ENCODE measurements at places on chromosomes 16 and 17.

DNA sequence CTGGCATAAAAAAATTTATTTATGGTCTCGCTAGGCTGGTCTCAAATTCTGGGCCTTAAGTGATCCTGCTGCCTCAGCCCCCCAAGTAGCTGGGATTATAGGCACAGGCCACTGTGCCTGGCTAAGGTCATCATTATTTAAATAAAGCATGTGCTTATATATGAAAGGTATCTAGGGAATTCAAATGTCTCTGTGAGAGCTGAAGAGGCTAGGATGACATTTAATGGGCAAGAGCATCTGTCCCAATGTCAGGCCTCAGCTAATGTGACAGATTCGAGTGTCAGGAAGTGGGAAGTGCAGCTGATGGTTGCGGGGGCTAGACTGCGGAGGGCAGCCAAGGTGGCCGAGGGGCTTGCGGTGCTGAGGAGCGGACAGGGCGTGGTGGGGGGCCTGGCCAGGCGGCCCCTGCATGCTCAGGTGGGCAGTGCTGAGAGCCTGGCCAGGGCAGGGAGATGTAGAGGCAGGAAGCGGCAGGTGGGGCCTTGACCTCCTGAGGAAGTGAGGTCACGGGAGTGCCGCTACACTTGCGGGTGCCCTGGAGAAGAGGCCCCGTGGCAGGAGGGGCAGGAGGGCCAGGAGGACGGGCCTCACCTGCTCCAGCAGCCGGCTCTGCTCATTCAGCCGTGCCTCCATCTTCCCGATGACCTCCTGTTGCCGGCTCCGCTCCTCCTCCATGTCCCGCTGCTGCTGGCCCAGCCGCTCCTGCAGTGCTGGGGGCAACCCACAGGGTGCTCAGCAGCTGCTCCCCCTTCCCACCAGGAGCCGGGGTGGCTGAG lies 12.6 kb upstream of the MRPL38 start:
- no peak for DNase-seq

GRCh38 chr16:87490096-87490798 lies 2.6 kb downstream of the ZCCHC14 start:
- no peak for DNase-seq

DNA sequence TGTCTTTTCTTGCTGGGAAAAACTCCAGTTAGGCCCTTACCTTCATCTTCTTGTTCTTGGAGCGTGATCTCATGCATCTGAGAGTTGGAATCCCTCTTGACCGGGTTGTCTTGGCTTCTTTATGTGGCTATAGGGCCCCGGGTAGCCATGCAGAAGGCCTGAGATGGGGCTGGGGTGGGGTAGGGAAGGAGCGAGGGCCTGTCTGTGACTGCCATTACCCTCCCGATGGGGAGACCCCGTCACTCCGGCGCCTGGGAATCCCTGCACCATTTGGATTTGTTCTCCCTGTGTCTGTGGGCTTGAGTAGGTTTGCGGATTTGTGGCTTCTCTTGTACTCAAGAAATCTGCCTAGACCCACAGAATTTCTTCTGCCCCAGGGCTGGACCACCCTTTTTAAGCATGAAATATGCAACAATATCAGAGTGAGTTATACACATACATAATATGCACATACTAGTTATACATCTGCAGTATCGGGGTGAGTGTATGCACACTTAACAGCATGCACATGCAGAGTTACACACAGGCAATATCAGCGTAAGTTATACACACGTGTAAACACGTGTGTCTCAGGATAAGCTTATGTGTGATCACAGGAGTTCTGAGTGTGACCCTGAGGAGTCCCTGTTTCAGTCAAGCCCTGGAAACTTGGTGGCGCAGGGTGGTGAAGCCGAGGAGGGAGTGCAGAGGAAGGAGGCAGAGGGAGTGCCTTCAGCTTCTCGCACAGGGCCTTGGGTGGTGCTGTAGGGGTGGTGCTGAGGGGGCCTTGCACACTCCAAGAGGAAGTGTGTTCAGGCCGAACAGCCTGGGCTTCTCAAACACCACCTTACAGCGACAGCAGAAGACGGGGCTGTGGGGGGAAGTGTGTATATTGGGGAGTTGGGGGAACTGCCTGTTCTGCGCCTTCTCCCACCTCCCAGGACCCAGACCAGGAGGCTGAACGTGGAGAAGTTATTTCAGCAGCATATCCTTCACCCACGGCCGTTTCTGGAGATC lies 18.5 kb downstream of the CCDC42 start:
- no peak for DNase-seq

GRCh38 chr17:83098241-83099085 lies 19.1 kb downstream of the METRNL start:
- no peak for DNase-seq

DNA sequence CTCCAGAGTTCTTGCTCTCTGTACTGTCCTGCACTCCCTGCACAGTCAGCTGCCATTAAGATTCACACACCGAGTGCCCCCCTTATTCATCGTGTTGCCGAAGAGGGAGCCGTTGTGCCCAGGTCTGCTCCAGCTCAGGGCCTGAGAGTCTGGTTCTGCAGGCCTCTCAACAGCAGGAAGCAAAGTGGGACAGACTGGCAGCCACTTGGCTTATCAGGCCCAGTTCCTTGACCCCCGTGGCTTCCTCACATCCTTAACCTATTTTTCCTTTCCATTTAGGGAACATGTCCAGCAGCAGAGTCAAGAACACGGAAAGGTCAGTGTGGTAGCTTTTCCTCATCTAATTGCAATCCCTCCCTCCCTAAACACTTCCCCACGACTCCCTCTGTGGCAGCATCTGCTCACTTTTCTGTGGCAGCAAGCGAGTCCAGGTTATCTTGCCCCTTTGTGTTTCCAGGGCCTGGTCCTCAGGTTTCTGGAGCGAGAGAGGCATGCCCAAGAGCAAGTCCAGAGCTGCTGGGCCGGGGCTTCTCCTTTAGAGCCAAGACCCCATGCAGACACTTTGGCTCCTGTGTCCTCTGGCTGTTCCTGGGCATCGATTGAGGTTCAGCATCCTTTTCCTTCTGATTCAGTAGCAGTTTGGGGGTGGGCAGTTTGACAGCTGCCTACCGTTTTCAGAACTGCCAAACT lies 22.1 kb upstream of the ADAM11 start:
- no peak for DNase-seq
